ENCODE measurements at places on chromosomes 2 and 18. TPM values are rescaled to one million over a fixed set of nuclear protein-coding genes. Genes with fewer than 3 reads are reported as not detected.

ITM2C gene
- total RNA-seq, result 21.5 TPM

RAD51AP2 gene
- total RNA-seq, result not detected

GKN1 gene
- not detected for total RNA-seq

KYNU gene
- total RNA-seq, result 0.50 TPM

CTNNA2 gene
- total RNA-seq, result not detected

HNRNPLL gene
- 46.5 TPM for total RNA-seq

IL1RN gene
- total RNA-seq, result 0.58 TPM

GRCh38 chr2:157271590-157272203 lies 14.2 kb downstream of the GALNT5 start:
- no peak overlapping the region for H3K27ac ChIP-seq
- H3K4me1 ChIP-seq, result no peaks in the 10 kb centered on the region
- H3K27me3 ChIP-seq, result no peaks in the 10 kb centered on the region
- no peak overlapping the region for H3K4me3 ChIP-seq

- peaks cover 34% of the 10 kb centered on the region for H3K36me3 ChIP-seq
- no peaks in the 10 kb centered on the region for H3K4me1 ChIP-seq
- H3K27ac ChIP-seq, result no peak overlapping the region
- H3K27me3 ChIP-seq, result no peaks in the 10 kb centered on the region
- no peak overlapping the region for H3K4me3 ChIP-seq
- DNase-seq, result no peak
Measured at GRCh38 chr2:177445200-177445599, 52.6 kb downstream of the AGPS start.

DNA sequence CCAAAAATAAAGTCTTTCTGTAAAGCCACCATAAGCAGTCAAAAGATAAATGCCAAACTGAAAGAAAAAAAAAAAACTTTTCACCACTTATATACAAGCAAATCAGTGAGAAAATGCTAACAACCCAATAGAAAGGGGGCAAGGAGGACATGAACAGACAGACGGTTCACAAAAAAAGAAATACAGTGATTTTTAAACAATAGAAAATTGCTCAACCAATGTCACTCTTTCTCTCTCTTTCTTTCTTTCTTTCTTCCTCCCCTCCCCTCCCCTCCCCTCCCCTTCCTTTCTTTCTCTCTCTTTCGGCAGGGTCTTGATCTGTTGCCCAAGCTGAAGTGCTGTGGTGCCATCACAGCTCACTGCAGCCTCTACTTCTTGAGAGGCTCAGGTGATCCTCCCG lies 28.8 kb upstream of the SPATA3 start:
- no peaks in the 10 kb centered on the region for H3K27me3 ChIP-seq
- H3K4me1 ChIP-seq, result peaks cover 8% of the 10 kb centered on the region
- H3K36me3 ChIP-seq, result no peaks in the 10 kb centered on the region
- DNase-seq, result no peak
- no peak overlapping the region for H3K4me3 ChIP-seq
- no peak overlapping the region for H3K27ac ChIP-seq

- H3K4me1 ChIP-seq, result peaks cover 22% of the 10 kb centered on the region
- DNase-seq, result no peak
- no peaks in the 10 kb centered on the region for H3K36me3 ChIP-seq
- H3K27ac ChIP-seq, result no peak overlapping the region
Measured at GRCh38 chr18:12405066-12405465, 2.7 kb upstream of the PRELID3A start.

- no peaks in the 10 kb centered on the region for H3K36me3 ChIP-seq
- no peaks in the 10 kb centered on the region for H3K4me1 ChIP-seq
- H3K4me3 ChIP-seq, result no peak overlapping the region
- no peak overlapping the region for H3K27ac ChIP-seq
Measured at GRCh38 chr18:27661320-27662018, 476.4 kb upstream of the CHST9 start.

- DNase-seq, result no peak
- no peaks in the 10 kb centered on the region for H3K4me1 ChIP-seq
- no peaks in the 10 kb centered on the region for H3K27me3 ChIP-seq
- no peak overlapping the region for H3K4me3 ChIP-seq
- no peak overlapping the region for H3K27ac ChIP-seq
Measured at GRCh38 chr18:67001052-67001451, 397.2 kb upstream of the CDH19 start.

- H3K4me1 ChIP-seq, result no peaks in the 10 kb centered on the region
- no peak for DNase-seq
- no peak overlapping the region for H3K27ac ChIP-seq
- H3K4me3 ChIP-seq, result no peak overlapping the region
- H3K27me3 ChIP-seq, result no peaks in the 10 kb centered on the region
Measured at GRCh38 chr2:150572194-150572766, 84.8 kb upstream of the RND3 start.

DNA sequence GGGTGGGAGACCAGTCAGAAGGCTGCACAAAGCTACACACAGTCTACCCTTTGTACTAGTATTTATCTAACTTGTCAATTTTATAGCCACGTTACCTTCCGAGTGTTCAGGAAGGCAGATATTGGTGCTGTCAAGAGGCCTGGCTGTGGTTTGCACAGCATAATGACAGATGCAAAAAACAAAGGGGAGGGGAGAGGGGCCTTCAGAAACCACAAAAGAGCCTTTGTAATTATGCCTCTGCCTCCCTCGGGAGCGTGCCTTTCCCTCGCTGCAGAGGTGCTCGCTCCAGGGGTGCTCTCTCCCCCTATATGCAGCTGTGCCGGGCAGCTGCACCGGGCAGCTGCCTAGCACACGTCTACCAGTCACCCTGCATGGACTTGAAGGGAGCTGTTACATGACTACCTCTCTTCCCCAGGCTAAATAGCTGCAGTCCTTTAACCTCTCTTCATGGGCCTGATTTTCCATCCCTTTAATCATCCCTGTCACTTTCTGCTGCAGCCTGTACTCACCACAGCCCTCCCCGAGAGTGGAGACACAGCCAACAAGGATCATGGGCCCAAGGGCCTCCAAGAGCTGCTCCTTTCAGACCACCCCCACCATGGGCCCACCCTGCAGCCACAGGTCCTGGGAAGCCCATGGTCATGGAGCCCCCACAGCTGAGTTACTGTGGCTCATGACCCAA lies 168.4 kb upstream of the PKDCC start:
- no peaks in the 10 kb centered on the region for H3K36me3 ChIP-seq
- H3K27me3 ChIP-seq, result peaks cover 2% of the 10 kb centered on the region
- H3K4me1 ChIP-seq, result peaks cover 12% of the 10 kb centered on the region
- H3K4me3 ChIP-seq, result no peak overlapping the region

- peaks cover 91% of the 10 kb centered on the region for H3K27me3 ChIP-seq
- H3K4me1 ChIP-seq, result peaks cover 36% of the 10 kb centered on the region
- no peak overlapping the region for H3K4me3 ChIP-seq
- no peak for DNase-seq
Measured at GRCh38 chr2:72913486-72914205, 3.7 kb upstream of the EMX1 start.

DNA sequence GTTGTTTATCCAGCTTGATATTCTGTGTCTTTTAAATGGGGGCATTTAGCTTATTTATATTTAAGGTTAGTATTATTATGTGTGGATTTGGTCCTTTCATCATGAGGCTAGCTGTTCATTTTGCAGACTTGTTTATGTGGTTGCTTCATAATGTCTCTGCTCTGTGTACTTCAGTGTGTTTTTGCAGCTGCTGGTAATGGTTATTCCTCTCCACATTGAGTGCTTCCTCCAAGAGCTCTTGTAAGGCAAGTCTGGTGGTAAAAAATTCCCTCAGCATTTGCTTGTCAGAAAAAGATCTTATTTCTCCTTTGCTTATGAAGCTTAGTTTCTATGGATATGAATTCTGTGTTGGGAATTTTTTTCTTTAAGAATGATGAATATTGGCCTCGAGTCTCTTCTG lies 47.8 kb upstream of the NT5C1B start:
- no peak for DNase-seq
- no peak overlapping the region for H3K4me3 ChIP-seq
- no peak overlapping the region for H3K27ac ChIP-seq
- H3K4me1 ChIP-seq, result no peaks in the 10 kb centered on the region
- H3K36me3 ChIP-seq, result no peaks in the 10 kb centered on the region

DNA sequence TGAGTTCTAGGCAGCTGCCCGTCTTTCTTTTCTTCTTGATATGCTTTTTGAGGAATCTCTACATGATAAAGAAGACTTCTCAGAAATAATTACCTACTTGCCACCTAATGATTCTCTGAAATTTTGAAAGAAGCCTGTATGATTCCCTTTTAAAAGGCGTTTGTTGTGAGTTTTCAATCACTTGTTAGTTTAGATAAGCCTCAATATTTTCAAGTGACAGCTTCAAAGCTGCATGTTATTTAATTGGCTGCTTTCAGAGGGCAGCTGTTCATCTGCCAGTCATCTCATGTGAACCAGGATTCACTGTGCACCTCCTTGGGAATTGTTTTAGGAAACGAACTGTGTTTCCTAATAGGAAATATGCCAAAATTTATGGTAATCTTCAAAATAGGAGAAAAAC lies 938.1 kb downstream of the CPS1 start:
- no peaks in the 10 kb centered on the region for H3K36me3 ChIP-seq
- H3K27me3 ChIP-seq, result no peaks in the 10 kb centered on the region
- DNase-seq, result no peak
- H3K4me1 ChIP-seq, result no peaks in the 10 kb centered on the region

- H3K27ac ChIP-seq, result no peak overlapping the region
- no peaks in the 10 kb centered on the region for H3K4me1 ChIP-seq
- H3K27me3 ChIP-seq, result no peaks in the 10 kb centered on the region
- no peak overlapping the region for H3K4me3 ChIP-seq
- H3K36me3 ChIP-seq, result no peaks in the 10 kb centered on the region
Measured at GRCh38 chr2:126799301-126799700, 99.4 kb upstream of the TEX51 start.

DNA sequence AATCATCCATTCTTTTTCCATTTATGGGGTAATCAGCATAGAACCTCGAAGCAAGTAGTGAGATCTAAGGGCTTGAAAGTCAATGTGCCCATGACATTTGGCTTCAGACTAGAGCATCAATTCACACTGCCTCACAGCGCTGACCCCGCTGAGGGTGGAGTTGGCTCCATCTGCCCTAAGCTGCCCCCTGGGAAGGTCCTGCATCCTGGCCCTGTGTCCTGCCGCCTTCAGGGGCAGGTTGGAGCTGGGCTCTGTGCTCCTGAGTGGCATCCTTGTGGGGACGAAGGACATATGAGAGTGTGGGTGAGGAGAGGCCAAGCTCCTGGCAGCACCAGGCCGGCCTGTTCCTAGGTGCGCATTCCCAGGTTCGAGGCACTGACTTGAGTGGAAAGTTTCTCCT lies 249.4 kb downstream of the FHOD3 start:
- H3K27me3 ChIP-seq, result no peaks in the 10 kb centered on the region
- H3K4me3 ChIP-seq, result no peak overlapping the region
- H3K27ac ChIP-seq, result no peak overlapping the region
- H3K36me3 ChIP-seq, result no peaks in the 10 kb centered on the region

DNA sequence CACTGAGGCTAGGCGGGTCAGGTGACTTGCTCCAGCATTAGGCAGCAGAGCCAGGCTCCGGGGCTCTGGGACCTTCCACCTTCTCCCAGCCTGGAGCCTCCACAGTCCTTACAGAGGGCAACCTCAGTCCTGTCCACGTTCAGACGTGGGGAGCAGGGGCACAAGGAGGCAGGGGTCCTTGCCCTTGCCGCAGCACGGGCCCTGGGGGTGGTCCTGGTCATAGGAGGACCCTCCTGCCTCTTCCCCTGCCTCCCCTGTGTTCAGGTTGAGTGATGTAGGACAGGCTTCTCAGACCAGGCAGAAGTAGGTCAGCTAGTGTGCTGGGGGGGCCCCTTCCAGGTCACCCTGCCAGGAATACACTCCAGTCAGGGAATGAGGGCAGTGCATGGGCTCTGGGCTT lies 5.4 kb upstream of the ARHGEF4 start:
- no peaks in the 10 kb centered on the region for H3K36me3 ChIP-seq
- H3K27ac ChIP-seq, result no peak overlapping the region
- DNase-seq, result no peak

DNA sequence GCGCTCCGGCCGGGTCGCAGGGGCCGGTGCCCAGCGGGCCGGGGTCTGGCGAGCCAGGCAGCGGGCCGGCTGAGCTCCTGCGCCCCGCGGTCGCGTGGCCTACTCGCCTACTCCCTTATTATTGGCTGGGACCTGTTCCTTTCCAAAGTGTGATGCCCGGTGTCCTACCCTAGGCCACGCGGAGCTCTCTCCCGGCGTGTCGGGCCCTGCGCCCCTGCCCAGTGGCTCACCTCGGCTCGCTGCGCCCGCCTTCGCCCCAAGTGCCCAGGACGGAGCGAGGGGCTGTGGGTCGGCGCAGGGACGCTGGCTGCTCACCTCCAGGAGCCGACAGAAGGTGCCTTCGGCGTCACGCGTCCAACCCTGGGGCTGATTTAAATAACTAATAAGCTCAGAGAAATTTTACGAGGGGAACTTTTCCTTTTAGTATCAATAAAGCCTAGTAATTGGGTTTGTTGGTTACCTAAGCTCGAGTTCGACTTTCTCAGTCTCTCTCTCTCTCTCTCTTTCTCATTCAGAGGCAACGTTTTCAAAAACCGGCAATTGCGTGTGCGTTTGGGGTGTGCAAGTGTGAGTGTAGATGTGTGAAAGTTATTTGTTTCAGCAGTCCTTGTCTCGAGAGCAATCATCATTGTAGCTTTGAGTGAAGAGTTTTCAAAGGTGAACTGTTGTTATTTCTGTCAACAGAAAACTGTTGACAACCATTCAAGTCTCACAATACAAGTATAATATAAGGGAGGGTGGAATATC lies 7.0 kb upstream of the SATB2 start:
- H3K4me1 ChIP-seq, result peaks cover 55% of the 10 kb centered on the region
- DNase-seq, result no peak
- H3K4me3 ChIP-seq, result no peak overlapping the region
- H3K36me3 ChIP-seq, result no peaks in the 10 kb centered on the region

- no peaks in the 10 kb centered on the region for H3K27me3 ChIP-seq
- no peak overlapping the region for H3K4me3 ChIP-seq
- H3K27ac ChIP-seq, result no peak overlapping the region
- no peaks in the 10 kb centered on the region for H3K4me1 ChIP-seq
Measured at GRCh38 chr18:62786689-62787088, 71.3 kb downstream of the PHLPP1 start.
